ENCODE measurements at places on chromosomes 7 and 10. TPM values are rescaled to one million over a fixed set of nuclear protein-coding genes. Genes with fewer than 3 reads are reported as not detected.
A peak's percentile ranks its signal among the peaks of the same experiment; 100 is the strongest.

VWA2 gene
- 0.04 TPM for total RNA-seq

ING3 gene
- total RNA-seq, result 16.4 TPM

DNA sequence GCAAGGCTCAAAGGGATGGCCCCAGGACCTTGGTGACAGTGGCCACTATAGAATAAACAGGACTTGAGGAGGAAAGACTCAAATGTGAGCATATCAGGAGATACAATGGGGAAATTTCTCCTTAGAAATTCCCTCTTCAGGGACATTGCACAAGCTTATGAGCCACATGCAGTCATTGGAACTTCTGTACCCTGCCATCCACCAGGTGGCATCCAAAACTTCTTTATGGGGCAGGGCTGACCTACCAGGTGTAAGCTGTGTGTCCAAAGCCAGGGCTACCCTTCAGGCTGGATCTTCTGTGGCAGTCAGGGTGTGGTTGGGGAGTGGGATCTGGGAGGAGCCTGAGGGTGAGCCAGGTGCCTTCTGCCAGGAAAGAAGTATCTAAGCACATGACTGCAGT lies 36.6 kb upstream of the LRRC18 start:
- no peak for DNase-seq

- DNase-seq, result no peak
These were observed 14.6 kb downstream of the PHTF2 start for GRCh38 chr7:77813180-77813579.

DNA sequence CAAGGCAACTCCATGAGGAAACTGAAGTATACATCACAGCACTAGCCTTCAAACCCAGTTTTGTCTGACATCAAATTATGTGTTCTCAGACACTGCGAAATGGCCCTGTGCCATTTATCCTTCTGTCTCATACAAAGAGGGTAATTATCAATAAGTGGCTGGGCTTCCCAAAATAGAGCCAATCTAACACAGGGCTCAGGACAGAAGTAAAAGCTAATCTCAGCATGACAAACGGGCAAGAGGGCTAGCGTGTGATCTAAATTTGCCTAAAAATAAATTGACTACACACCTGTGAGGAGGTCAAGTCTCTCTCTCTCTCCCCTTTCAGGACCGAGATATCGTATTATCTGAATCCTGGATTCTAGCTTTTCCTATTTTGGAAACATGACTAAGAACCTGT lies 67.2 kb downstream of the DGKB start:
- DNase-seq, result peak; percentile 10

- DNase-seq, result no peak
These were observed 182.8 kb downstream of the ARL4A start for GRCh38 chr7:12870219-12870618.

DNA sequence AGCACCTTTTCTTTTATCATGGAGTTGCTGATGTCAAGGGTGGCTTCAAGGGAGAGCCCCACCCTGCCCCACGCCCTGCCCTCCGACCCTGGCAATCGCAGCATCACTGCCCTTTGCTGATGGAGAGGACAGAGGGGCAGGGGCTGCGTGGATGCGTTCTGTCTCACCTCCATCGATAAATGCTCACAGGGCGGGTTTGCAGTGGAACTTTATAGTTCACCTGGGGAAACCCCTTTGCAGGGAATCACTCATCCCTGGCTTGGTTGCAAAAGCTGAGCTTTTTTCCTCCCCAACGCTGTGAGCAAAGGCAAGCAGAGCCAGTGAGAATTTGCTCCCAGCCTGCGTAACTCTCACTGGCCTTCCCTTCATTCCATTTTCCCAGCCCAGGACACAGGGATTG lies 176.8 kb downstream of the WDR37 start:
- no peak for DNase-seq

PIP gene
- not detected for total RNA-seq

- DNase-seq, result no peak
These were observed 593 bp upstream of the PILRA start for GRCh38 chr7:100372694-100373093.

HOXA7 gene
- 3.9 TPM for total RNA-seq

DNA sequence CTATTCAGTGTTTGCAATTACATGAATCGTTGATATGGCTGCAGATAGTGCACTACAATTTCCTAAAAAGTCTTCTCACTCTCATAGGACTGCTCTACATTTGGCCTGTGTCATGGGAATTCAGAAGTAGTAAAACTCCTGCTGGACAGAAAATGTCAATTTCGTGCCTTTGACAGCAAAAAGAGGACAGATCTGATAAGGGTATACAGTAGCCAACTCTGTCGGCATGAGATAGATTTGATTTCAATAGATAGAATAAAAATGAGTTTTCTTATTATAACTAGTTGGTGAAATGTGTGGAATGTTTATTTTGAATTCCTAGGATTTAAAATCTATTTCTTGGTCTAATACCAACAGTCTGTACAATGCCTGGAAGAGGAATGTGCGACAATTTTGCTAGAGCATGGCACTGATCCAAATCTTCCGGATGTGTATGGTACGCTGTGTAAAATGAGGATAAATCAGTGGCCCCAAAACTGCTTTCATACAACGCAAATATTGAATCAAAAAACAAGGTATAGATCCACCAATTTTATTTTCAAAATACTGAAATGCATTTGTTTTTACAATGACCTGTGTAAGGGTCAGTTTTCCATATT lies 133.5 kb upstream of the CDK13 start:
- peak; percentile 22 for DNase-seq

- DNase-seq, result no peak
These were observed 223.5 kb downstream of the GLRX3 start for GRCh38 chr10:130359711-130360110.

LRRC17 gene
- 43.8 TPM for total RNA-seq

DNA sequence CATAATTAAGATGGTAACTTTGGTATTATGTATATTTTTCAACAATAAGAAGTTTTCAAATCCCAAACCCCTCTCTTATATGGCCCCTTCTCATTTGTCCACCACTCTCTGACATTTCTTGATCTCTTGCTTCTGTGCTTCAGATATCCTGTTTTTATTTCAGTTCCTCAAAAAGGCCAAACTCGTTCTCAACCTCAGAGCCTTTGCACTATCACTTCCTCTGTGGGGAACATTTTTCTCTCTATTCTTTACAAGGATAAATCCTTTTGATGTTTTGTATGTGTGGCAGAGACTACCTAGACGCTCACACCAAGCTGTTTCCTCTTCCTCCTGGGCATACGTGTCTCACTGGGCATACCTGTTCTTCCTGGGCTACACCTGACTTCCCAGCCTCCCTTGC lies 54.2 kb upstream of the FRMD4A start:
- no peak for DNase-seq

- DNase-seq, result no peak
These were observed 11.5 kb downstream of the DRGX start for GRCh38 chr10:49384268-49384953.

PON1 gene
- 0.31 TPM for total RNA-seq

TMEM176A gene
- 6.2 TPM for total RNA-seq

DNA sequence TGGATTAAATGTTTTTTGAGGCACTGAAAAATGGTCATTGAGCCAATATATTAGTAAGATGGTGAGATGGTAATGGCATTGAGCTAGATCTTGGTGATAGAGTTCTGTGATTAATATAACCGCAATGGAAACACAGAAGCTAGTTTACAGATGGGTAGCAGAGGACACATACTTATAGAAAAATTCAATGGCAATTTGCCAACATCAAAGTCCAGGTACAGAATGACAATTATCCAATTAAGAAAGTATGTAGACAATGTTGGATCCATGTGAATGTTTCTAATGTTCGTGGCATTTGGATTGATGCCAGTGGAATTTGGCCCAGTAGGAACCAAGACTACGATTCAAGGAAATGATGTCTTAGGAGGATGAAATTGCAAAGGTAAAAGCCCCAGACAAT lies 187.8 kb downstream of the GNAT3 start:
- no peak for DNase-seq

- DNase-seq, result peak; percentile 88
These were observed 20.2 kb upstream of the ADD3 start for GRCh38 chr10:109987452-109988211.

DNA sequence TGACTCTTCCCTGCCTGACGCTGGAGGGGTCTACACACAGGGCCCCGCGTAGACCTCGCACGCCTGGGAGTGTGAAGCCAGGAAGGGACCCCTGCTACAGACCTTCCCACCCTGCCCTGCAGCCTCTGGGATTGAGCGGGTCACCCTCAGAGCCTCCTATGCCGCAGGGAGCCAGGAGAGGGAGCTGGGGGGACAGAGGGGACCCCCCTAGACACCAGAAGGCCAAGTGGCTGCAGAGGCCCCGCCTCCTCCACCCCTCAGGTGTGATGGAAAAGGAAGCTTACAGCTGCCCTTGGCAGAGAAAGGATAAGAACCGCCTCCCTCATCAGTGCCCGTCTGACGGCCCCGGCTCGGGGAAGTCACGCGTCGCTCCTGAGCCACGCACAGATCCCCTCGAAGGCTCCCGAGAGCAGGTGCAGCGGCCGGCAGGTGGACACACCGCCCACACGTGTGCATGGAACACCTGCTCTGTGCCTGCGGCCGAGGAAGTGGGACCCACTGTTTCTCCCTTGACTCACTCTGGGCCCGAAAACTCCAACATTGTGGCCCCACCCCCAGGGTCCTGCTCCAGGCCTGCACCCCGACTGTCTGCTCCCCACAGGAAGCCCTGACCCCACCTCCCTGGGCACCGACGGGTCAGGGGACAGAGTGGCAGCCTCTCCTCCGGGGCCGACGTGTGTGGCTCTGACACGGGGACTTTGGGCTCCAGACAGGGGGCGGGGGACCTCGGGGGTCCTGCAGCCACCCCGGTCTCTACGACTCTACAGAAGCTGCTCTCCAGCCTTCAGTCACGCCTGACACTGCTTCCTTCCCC lies 73.3 kb downstream of the MICALL2 start:
- no peak for DNase-seq

DNA sequence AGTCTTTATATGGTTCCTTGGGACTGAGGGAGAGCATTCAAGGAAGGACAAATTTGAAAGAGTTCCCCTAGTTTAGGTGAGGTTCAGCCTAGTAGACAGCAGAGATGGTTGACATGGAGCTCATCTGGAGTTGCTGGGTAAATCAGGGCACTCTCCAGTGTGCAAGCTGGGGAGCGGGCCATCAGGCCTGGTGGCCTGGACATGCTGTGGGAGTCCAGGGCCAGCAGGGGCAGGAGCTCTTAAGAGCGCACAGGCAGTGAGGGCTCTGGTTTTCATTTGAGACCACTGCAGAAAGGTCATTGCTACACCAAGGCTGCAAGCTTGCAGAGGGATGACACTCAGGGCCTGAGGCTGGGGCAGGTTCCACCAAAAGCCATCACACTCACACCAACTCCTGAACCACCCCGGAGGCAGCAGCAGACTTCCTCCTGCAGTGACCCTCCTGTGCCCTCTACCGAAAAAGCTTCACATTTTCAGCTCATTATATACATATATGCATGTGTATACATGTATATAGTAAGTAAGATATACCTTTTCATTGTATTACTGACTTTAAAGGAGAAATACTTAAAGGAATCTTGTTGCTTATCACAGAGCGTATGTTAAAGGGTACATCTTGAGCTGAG lies 39.5 kb downstream of the STEAP1B start:
- no peak for DNase-seq

CREM gene
- total RNA-seq, result 41.4 TPM

DNA sequence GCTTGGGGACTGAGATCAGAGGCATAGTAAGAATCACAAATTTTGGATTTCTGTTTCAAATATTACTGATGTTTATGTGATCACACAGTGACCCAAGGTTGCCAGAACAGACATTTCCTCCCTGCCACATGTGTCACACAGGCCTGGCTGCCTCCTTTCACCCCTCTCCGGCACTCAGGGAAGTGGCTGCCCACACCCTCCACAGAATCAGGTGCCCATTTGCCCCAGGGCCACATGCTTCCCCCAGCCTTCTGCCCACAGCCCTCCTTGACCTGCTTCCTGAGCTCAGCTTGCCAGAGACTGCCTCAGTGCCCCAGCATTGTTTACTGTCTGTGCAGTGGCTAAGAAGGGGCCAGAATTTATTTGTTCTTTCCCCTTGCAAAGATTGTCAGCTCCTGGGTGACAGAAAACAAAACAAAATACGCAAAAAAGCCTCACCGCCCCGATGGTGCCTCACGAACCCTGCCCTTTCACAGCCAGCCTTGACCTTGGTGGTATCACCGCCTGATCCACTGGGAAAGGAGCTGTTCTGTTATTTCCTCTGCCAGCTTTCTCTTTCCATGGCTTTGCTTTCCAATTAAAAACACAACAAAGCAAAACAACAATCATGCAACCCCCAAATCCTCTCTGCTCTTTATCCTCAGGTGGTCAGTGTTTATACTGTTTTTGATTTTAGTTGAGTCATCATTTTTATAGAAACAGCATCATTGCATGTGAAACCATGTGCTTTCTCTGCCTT lies 52.8 kb downstream of the CHN2 start:
- DNase-seq, result no peak

RBP3 gene
- not detected for total RNA-seq

- DNase-seq, result no peak
These were observed 34.1 kb upstream of the MKI67 start for GRCh38 chr10:128160297-128160711.

- DNase-seq, result no peak
These were observed 22.6 kb downstream of the DYDC1 start for GRCh38 chr10:80333983-80334382.

OPN4 gene
- total RNA-seq, result 0.04 TPM

CLEC2L gene
- 1.3 TPM for total RNA-seq

GRCh38 chr10:50582046-50582445 lies 41.7 kb downstream of the SGMS1 start:
- DNase-seq, result no peak

- DNase-seq, result no peak
These were observed 10.2 kb upstream of the SP4 start for GRCh38 chr7:21417647-21418046.

NPSR1 gene
- total RNA-seq, result 0.31 TPM

All from muscle of leg (tissue), 16 donors.